ENCODE measurements at places on chromosomes 7 and 10.

DNA sequence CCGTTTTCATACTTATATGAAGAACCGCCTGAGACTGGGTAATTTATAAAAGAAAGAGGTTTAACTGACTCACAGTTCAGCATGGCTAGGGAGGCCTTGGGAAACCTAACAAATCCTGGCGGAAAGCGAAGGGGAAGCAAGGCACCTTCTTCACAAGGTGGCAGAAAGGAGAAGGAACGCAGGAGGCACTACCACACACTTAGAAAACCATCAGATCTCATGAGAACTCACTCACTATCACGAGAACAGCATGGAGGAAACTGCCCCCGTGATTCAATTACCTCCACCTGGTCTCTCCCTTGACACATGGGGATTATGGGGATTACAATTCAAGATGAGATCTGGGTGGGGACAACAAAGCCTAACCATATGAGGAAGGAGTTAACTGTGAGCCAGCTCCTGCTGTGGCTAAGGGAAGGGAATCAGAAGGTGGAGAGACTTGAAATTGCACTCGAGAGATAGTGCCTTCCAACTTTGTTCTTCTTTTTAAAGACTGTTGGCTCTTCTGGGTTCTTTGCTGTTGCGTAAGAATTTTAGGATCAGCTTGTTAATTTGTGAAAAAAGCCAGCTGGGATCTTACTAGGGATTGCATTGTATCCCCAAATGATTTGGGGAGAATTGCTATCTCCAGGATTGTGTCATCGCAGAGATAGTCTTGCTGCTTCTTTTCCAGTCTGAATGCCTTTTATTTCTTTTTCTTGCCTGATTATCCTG lies 21.0 kb downstream of the OPTN start:
- no peak for DNase-seq

- no peak for DNase-seq
These were observed 8.6 kb downstream of the LIPA start for GRCh38 chr10:89242840-89243568.

DNA sequence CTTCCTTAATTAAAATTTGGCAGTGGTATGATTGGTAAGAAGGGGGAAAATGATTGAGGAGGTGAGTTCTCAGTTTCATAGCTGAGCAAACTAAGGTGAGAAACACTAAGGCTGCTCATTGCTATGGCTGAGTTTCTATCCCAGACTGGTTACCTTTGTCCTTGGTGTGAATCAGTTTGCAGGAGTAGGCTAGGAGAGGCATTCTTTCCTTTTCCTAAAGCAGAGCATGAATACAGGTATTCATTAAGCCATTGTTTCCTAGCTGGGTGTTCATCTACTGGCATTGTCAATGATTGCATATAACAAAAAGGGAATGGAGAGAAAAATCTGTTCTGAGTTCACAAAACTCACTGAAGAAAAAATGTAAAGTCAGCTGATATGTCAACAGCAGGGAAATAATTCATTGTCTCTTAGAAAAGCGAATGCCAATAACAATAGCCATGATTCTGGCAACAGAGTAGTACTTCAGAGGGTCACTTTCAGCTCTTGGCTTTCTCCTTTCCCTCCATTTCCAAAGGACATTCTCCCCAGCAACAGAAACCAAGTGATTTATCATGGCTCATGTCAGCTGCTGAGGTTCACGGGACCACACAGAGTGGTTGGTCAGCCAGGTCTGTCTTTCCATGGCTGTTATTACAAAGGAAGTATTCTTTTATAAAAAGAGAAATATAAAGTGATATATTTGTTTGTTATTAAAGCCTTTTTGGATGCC lies 234.0 kb downstream of the BICC1 start:
- no peak for DNase-seq

GRCh38 chr10:96743988-96744585 lies 23.8 kb upstream of the PIK3AP1 start:
- DNase-seq: no peak

DNA sequence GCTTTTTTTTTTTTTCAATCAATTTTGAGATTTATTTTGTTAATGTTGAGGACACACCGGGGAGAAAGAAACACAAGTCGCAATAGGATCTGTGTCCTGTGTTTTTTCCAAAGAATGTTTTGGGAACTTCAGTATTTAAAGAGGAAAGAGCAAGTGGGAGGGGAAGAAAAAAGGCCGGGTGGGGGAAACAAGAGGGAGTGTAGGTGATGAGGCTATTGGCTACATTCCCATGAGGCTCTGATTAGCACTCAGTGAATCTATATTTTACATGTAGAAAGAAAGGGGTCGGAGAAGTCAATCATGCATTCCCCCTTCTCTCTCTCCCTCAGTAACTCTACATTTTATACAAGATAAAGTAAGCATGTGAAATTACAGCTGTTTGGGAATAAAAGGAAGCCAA lies 4.1 kb downstream of the ZNF680 start:
- no peak for DNase-seq

DNA sequence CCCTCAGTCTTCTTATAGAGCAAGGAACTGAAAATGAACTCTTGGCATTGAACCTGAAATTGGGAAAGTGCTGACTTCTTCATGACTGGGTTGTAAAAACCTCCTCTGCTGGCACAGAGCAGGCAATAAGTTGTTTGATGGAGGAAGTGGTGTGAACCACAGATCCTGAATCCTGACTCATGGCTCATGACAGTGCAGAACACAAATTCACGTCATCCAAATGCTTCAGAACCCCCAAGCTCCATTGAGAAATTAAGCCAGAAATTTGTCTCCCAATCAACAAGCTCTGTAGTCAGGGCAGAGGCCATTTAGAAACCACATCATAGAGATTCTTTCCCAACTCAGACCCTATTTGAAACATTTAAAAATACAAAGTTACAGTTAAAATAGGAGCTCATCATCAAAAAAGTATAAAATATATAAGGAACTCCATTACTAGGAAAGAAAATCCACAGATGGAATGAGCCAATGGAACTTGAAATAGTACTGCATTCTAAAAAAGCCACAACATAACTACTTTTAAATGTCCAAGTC lies 10.3 kb upstream of the STK17A start:
- no peak for DNase-seq

GRCh38 chr10:24333736-24334135 lies 124.8 kb downstream of the KIAA1217 start:
- DNase-seq: no peak

- DNase-seq: no peak
These were observed 19.9 kb upstream of the LMOD2 start for GRCh38 chr7:123635551-123636359.

- no peak for DNase-seq
These were observed 50.2 kb upstream of the PODXL start for GRCh38 chr7:131606346-131607290.

- no peak for DNase-seq
These were observed 524.7 kb downstream of the DNAJB6 start for GRCh38 chr7:157861551-157861950.

GRCh38 chr10:84593506-84593905 lies 265.1 kb downstream of the CCSER2 start:
- DNase-seq: no peak

GRCh38 chr10:94308866-94309265 lies 53.9 kb downstream of the NOC3L start:
- DNase-seq: no peak

All from GM12892 (cell line).